ENCODE measurements at places on chromosomes 5 and 9. TPM values are rescaled to one million over a fixed set of nuclear protein-coding genes. Genes with fewer than 3 reads are reported as not detected.

Gene QRFP
- not detected for total RNA-seq

Gene SV2C
- not detected for total RNA-seq

Gene IL7R
- total RNA-seq, result 4.9 TPM

Gene PCDHB2
- 2.0 TPM for total RNA-seq

Gene ANKRA2
- total RNA-seq, result 28.0 TPM

Gene ANKRD31
- total RNA-seq, result 0.11 TPM

Gene ELOVL7
- under 0.01 TPM for total RNA-seq

Gene MAMDC4
- total RNA-seq, result 3.1 TPM

Gene MORN5
- not detected for total RNA-seq

Gene PHF24
- total RNA-seq, result 0.11 TPM

Gene OMD
- not detected for total RNA-seq

Gene FIBCD1
- 1.4 TPM for total RNA-seq

Gene SLC22A4
- total RNA-seq, result 1.1 TPM

Gene OLFM1
- total RNA-seq, result 4.0 TPM

Gene TLX3
- total RNA-seq, result not detected

Gene GEMIN5
- total RNA-seq, result 21.7 TPM

Gene DDX4
- total RNA-seq, result not detected

Gene OR1B1
- total RNA-seq, result not detected

Gene GRM6
- not detected for total RNA-seq
